ENCODE measurements at places on chromosomes 11 and 22. TPM values are rescaled to one million over a fixed set of nuclear protein-coding genes. Genes with fewer than 3 reads are reported as not detected.

RDX gene
- total RNA-seq, result 97.6 TPM

C11orf42 gene
- not detected for total RNA-seq

WT1 gene
- 6.9 TPM for total RNA-seq

KCNK4 gene
- not detected for total RNA-seq

PRDX5 gene
- 411 TPM for total RNA-seq

CNGA4 gene
- total RNA-seq, result under 0.01 TPM

SULT4A1 gene
- total RNA-seq, result not detected
